Substantia nigra (tissue), 51 donors: ENCODE measurements at places on chromosomes 7 and 10.

DNA sequence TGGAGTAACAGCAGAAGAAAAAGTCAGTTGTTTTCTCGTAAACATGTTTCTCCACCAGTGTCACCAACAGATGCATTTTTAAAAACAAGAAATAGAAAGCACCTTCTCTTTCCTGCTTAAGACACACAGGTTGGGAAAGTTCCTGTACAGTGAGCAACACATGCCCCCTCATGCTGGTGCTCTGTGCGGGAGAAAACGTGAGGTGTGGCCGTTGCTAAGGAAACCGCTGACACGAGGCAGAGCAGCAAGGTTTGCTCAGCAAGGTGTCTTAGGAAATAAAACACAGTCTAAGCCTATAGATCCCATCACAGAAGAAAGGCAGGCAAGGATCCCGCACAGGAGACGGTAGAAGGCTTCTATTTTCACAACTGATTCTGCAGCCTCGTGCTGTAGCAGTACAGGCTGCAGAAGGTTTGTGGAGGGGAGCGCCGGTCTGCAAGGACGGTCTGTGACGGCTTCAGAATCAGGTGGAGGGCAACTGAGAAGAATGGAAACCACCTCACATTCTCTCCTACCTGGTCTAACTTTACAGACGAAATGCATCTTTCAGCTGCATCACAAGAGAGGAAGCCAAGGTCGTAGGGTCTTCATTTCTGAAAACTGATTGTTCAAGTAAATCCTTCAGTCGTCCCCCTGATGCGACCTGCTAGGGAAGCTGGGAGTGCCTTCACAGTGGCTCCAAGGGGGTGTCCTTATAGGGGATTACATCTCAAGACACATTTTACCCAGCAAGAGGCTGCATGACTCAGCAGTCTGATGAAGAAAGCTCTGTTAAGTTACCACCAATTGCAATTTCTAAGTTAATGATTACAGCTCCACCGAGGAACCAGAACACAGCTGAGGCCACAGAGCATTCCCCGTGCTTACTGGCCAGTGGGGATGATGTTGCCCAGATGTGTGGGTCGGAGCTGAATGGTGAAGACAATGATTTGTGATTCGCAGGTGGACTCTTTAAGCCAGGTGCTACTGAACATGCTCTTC lies 150.7 kb upstream of the KLF14 start:
- no peak for DNase-seq

- DNase-seq = no peak
Measured at GRCh38 chr7:82057476-82057875, 287.6 kb upstream of the HGF start.

DNA sequence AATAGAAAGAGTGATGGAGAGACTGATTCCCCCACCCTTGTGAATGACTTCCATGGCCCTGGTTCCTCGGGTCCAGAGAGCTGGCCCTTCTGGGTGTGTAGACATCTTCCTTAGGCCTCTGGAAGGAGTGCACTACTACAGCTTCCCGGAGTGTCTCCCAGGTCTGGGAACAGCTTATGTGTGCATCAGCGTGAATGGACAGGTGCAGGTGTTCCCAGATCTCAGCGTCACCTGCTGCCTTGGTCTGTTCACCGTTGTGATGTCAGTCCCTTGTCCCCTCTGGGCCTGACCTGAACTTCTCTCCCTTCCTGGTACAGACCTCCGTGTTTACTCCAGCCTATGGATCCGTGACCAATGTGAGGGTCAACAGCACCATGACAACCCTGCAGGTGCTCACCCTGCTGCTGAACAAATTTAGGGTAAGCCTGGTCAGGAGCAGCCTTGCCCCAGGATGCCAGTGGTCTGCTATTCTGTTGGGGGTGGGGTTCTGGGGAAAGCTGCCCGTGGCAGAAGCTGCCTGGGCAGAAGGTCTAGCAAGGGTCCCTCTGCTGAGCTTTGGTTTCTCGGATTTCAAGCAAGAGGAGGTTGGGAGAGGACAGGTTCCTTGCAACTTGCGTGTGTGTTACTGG lies 10.5 kb upstream of the DEPP1 start:
- DNase-seq = no peak

- no peak for DNase-seq
Measured at GRCh38 chr7:106001886-106002285, 38.8 kb downstream of the CDHR3 start.

DNA sequence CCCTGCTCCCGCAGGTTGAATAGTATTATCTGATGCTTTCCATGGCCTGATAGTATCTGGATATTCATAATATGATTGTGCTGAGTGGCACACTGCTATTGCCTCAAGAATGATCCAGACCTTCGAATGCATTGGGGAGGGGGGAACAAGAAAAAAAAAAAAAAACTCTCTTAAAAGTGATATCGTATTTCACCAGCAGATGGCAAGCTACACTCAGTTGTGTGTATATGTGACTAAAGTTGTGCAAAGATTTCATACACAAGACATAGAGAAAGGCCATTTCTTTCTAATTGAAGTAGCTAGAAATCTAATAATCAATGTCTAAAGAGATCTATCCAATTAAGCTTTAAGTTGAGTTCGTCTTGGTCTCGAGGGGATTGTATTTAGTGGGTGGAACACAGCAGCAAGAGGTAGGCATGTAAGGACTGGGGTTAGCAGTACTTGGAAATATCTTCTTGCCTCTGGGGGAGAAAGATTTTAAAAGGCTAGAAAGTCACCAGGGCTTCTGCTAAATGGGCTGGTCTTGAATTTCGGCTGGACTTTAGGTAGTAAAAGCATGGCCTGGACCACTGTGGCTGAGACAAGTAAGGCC lies 15.3 kb downstream of the SFRP4 start:
- no peak for DNase-seq
